Putamen (tissue), 1 donor: ENCODE measurements at places on chromosomes 1 and 21.
A peak's percentile ranks its signal among the peaks of the same experiment; 100 is the strongest.

GRCh38 chr1:220366269-220366668 is 94.0 kb upstream of the RAB3GAP2 start:
- no peak for DNase-seq

DNA sequence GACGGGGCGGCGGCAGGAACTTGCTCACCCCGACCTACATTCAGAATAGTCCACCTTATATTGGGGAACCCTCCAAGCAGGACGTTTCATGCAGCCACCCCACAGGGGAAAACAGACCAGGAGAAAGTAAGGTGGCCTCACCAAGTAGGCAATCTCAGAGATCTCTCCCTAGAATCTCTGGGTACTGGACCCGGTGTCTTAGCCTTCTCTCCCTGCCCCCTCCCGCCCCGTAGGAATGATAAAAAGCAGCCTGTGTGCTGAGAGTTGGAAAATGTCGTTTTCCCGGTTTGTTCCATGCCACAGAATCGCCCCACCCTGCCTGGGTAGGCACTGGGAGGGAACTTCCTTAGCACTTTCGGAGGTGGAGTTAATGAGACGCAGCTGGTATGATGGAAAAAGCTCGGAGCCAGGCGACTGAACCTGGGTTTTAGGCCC is 789 bp upstream of the PTPN14 start:
- DNase-seq = peak; percentile 14

GRCh38 chr1:32703479-32704291 is 1.1 kb upstream of the SYNC start:
- no peak for DNase-seq

- DNase-seq = no peak
Measured at GRCh38 chr1:36199934-36200741, 24.1 kb upstream of the THRAP3 start.

DNA sequence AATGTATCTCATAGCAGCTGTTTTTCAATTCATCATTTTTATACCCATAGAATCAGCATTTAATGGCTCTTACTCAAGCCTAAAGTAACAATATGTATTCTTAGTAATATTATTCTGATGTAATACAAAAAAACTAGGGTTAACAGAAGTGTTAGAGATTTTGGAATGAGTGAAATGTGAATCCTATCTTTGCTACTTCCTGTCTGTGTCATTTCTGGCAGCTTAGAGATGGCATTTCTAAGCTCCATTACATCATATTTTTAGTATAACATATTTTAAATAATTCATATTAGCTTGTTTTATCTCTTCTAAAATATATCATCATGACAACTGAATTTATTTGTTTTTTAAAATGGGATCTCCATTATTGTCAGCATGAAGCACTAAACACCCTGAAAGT is 90.2 kb downstream of the LRRC7 start:
- DNase-seq = no peak

- no peak for DNase-seq
Measured at GRCh38 chr1:26529405-26529654, 231 bp upstream of the RPS6KA1 start.

GRCh38 chr1:3066250-3066711 is 2.7 kb upstream of the PRDM16 start:
- no peak for DNase-seq

- no peak for DNase-seq
Measured at GRCh38 chr1:31849653-31850052, 33.8 kb upstream of the SPOCD1 start.

GRCh38 chr1:86567341-86567740 is 20.5 kb downstream of the CLCA4 start:
- DNase-seq = no peak

DNA sequence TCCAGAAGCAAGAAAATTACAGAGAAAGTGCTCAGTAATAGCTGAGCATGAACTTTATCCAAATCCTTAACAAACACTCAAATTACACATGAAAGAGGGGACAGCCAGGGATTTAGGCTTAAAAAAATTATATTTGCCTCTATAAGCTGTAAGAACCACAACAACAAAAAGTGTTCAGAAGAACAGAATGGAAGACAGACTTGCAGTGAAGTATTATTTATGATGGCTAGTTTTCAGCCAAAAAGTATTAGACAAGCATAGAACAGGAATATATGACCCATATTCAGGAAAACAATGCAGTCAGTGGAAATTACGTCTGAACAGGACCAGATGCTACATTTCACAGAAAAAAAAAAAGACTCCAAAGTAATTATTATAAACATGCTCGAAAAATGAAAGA is 1246.3 kb downstream of the NCAM2 start:
- no peak for DNase-seq

DNA sequence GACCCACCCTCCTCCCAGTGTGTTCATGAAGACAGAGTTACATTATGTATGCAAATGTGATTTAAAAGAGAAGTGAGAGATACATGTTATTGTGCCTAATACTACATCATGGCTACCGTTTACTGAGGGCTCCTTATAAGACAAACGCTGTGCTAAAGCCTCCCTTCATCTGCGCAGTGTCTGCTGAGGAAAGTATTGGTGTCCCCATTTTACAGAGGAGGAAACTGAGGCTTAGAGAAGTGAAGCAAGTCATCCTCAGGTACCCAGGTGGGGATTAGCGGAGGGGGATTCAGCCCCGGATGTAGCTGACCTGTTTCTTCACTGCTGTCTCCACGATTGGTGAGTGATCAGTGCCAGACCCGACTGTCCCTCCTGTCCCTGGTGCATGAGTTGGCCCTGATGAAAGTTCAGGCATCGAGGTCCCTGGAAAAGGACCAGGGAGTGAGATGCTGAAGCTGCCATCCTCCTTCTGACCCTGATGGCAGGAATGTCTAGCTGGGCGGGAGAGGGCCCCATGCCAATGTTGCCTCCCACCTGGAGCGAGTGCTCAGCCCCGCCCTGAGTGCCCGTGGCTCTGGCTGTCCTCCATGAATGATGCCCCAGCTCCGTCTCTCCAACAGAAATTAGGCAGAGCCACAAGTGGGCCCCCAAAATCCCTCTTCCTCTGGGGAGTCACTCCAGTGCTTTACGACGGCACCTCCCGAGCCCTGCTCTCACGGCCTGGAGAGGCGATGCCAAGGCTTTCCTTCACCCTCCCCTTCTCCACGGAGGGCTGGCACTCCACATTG is 204.7 kb downstream of the KAZN start:
- DNase-seq = no peak

GRCh38 chr21:41460578-41461527 is 34.8 kb downstream of the MX1 start:
- DNase-seq = peak; percentile 31

- no peak for DNase-seq
Measured at GRCh38 chr1:59100708-59101374, 196.1 kb upstream of the FGGY start.

DNA sequence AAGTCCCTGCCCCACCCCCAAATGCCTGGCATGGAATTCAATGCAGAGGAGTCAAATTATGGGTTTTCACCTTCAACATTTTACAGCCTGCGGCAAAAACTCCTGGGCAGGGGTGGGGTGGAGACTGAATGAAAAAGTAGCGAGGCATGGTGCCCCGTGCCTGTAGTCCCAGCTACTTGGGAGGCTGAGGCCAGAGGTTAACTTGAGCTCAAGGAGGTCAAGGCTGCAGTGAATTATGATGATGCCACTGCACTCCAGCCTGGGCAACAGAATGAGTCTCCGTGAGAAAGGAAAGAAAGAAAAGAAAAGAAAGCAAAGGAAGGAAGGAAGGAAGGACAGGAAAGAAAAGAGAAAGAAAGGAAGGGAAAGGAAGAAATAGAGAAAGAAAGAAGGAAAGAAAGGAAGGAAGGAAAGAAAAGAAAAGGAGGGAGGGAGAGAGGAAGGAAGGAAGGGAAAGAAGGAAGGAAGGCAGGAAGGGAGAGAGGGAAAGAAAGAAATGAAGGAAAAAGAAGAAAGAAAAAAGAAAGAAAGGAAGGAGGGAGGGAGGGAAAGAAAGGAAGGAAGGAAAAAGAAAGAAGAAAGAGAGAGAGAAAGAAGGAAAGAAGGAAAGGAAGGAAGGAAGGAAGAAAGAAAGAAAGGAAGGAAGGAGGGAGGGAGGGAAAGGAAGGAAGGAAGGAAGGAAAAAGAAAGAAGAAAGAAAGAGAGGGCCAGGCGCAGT is 11.1 kb downstream of the LEMD1 start:
- no peak for DNase-seq

- DNase-seq = no peak
Measured at GRCh38 chr1:154483941-154484803, 17.8 kb upstream of the TDRD10 start.

DNA sequence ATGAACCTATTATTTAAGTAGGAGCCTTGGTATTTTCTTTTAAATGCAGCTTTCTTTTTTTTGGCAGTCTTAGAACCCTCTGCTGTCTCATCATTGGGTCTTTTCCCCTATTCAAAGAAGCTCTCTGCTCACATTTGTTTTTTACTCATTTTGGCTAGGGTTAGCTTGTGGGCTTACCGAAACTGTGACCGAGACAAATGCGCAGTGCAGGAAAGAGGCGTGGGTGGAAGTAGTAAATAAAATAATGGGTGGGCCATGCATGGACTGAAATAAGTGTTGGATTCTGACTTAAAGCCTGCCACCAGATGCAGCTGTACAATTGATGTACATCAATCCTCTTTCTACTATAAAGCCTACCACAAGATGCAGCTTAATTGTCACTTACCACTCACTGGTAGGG is 14.7 kb downstream of the XPR1 start:
- DNase-seq = no peak

DNA sequence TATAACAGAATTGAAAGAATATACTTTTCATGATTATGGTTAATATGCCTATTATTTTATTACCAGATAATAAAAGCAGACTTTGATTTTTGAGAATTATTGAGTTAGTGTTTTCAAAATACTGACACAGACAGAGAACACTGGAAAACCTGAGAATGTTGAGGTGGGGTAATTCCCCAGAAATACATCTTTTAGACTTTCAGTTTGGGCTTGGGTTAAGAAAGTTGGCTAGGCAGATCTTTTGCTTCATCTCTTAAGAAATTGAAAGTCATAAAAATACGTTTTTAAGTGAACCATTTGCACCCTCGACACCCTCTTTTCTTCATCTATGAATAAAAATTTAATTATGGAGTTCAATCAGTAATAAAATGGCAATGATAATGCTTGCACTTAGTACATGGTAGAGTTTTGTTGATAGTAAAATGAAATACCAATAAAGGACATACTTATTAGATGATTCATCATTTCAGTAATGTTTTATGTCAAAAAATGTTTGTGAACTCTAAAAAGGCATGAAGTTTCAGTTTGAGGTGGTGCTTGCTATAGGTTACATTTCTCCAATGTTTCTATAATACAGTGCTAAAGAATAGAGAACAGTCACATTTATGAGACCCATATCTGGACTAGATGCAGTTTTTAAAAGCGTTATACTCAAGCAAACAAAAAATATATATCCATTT is 1.9 kb upstream of the SAMSN1 start:
- DNase-seq = no peak

DNA sequence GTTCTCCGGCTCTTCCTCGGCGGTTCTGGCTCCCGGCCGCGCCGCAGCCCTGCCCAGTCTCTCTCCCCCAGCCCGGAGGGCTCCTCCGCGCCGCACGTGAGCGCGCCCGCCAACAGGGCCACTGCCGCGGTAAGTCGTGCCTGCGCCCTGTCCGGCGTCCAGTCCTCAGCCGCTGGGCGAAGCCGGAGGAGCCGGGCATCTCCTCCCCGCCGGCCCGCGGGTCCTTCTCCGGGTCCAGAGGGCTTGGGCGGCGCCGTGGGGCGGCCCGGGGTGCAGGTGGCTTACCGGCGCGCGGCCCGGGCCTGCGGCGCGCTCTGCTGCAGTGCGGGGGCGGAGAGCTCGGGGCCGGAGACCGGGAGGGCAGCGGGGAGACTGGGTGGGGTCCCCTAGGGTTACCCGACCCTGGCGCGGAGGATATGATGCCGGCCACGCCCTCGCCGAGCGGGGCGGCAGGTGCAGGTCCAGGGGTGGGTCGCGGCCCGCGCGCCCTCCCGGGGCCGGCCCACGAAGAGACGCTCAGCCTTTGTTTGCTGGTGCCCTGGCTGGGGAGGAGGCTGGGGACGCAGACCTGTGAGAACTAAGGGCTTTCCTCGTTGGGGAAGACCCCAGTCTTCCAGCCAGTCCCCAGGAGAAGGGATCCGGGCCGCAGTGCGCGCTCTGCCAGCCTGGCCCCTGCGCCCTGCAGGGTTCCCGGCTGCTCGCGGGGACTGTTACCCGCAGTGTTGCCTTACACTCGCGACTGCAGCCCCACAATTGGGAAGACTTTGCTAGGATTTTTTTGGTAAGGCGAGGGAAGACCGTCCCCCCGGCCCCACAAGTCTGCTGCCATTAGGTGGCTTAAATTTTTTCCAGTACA is at the start of gene DOP1B:
DOP1B (plus strand) TSS at position 10 of the 856 bp plus-strand sequence. CDS start 7,910 bp downstream, outside the sequence.
- DNase-seq = no peak

GRCh38 chr1:118340928-118341910 is 156.2 kb upstream of the SPAG17 start:
- DNase-seq = no peak

DNA sequence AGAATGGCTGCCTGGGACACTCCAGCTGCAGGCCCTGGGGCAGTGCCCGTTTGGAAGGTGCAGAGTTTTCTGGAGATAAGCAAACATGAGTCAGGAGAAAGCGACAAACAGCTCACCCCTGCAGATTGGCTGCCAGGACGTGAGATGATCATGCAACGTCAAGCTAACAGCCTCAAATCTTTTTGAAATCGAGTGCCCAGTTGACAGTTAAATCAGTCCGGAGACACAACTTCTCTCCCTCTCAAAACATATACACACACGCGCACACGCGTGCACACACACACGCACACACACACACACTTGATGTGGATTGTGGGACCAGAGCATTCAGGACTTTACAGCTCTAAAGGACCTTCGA is 49.4 kb downstream of the TENT5C start:
- no peak for DNase-seq

GRCh38 chr1:169495916-169496315 is 10.2 kb upstream of the SLC19A2 start:
- DNase-seq = no peak

- no peak for DNase-seq
Measured at GRCh38 chr21:27498025-27498424, 531.1 kb upstream of the ADAMTS5 start.

- DNase-seq = no peak
Measured at GRCh38 chr1:86753700-86754099, 49.3 kb downstream of the SH3GLB1 start.

GRCh38 chr21:45887788-45888187 is 93.8 kb upstream of the COL6A1 start:
- DNase-seq = no peak

DNA sequence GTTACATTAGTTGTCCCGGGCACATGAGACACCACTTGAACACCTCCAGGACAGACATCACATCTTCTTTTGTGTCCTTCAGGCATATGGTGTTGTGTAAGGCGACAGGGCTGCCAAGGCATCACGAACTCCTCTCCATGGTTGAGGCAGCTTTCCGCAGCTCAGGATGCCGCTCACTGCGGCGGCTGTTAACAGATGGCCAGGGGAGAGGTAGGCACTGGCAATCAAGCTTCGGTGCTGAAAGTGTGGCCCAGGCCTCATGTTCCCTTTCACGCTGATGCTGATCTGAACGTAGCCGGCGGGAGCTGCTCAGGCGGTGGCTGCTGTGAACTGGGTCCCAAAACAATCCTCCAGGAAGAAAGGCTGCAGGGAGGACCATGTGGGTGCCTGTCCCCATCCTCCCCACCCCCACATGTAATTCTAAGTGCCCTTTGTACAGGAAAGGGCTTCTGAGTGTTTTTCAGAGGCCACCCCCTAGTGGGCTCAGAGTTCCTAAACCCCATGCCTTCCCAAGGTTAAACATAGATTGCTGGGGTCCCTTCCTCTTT is 287.1 kb upstream of the AJAP1 start:
- no peak for DNase-seq

GRCh38 chr1:1032424-1032823 is 12.5 kb downstream of the AGRN start:
- no peak for DNase-seq

GRCh38 chr1:9753121-9753531 is 70.6 kb downstream of the CLSTN1 start:
- DNase-seq = no peak

GRCh38 chr1:173127369-173128307 is 76.9 kb upstream of the TNFSF18 start:
- no peak for DNase-seq
